Stimulated activated CD8-positive, alpha-beta memory T cell treated with anti-CD3 and anti-CD28 coated beads, Interleukin-4, amount 100 ng/mL, for 1 hour (primary cell): ENCODE measurements at places on chromosomes 1 and 21.

DNA sequence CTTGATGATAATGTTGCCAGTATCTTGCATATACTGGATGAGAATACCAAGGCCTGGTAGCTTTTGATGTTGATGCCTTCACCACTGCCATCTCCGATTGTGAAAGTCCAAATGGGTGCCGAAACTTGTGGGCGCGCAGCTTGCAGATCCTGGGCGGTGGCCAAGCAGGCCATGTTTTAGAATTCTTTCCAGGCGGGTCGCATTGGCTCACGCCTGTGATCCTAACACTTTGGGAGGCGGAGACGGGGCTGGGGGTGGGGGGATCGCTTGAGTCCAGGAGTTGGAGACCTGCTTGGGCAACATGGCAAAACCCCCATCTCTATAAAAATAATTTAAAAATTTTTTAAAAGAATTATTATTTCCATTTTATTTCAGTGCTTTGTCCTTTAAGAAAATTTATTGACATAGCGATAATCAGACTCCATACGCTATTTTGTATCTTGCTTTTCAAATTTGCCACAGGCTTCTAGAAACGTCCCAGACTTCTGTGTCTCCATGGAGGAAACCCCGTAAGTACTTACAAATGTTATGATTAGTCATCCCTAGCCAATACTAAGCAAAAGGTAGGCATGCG is 592 bp upstream of the ZNF326 start:
- no peak for DNase-seq

DNA sequence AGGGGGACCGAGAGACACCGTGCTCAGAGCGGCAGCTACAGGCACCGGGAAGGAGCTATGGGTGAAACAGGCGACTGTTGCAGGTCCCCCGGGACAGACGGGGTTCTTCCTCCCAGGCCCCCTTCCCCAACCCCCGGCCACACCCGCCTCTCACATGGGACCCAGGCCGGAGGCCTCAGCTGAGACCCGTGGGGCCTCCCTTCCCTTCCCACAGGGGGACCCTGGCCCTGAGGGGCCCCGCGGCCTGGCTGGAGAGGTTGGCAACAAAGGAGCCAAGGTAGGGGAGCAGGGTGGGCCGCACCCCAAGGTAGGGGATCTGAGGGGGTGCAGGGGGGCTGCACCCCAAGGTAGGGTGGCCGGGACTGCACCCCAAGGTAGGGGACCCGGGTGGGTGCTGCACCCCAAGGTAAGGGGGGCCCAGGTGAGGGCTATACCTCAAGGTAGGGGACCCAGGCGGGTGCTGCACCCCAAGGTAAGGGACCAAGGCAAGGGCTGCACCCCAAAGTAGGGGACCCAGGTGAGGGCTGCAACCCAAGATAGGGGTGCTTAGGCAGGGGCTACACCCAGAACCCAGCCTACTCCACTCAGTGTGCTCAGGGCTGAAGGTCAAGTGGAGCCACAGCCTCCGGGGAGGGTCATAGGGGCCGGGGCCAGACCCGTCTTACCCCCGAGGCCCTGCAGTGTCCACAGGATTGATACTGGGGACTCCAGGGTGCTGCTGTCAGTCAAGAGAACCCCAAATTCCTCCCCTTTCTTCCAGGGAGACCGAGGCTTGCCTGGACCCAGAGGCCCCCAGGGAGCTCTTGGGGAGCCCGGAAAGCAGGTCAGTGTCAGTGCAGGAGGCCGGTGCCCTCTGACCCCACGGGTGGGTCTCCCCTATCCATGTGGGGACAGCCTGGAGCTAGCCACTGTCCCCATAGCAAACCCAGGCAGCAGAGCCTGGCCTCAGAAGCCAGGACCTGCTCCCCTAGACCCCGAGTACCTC is 22.7 kb downstream of the COL6A2 start:
- DNase-seq: no peak

- DNase-seq: no peak
These were observed 54.1 kb upstream of the F3 start for GRCh38 chr1:94595658-94596057.

DNA sequence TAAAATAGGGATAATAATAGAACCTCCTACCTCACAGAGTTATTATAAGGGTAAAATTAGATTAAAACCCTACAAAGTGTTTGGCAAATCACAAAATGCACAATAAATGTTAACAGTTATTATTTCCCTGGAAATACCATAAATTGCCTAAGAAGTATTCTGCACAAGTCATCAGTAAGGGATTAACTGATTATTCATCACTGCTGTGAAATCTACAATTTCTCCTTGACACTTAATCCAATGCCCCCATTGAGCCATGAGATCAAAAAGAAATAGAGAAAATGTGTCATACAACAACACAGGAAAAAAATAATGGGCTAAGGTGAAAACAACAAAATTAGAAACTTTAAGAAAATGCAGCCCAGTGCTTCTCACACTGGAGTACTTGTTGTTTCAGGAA is 6.7 kb upstream of the SEC16B start:
- DNase-seq: no peak

DNA sequence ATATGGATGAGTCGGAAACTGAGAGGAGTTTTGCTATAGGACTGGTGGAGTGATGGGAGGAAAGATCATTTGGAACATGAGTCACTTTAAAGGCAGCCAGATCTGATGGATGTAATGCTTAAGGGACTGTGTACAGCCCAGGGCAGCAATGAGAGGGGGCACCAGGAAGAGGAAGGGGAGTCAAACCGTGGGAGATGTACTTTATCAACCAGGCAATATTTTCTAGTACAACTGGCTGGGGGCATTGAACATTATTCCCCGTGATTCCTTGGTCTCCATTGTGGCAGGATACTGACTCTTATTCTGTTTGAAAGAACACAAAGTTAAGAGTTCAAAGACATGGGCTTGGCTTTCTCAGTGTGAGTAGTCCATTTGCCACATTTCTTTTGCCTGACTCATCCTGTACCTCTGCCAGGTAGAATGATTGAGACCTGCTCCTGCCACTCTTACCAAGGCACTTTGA is 268.2 kb upstream of the NR5A2 start:
- DNase-seq: no peak

DNA sequence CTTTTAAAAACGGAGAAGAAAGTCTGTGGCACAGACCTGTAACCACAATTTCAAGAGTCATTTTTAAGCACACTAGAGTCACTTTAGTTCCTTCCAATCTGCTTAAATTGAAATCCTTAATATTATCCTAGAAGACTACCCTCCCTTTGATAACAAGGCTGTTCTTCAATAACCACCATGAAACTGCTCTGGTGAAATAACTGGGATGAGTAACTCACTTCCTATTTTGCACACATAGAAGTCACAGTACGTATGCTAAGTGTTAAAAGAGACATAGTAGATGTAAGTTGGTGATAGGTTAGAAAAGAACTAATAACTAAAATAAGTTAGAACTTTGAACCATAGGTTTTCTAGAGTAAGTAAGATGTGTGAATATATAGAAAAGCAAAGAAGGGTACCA is 107.8 kb downstream of the NME7 start:
- no peak for DNase-seq

- no peak for DNase-seq
These were observed 256.5 kb downstream of the GPR52 start for GRCh38 chr1:174704300-174704699.

- DNase-seq: no peak
These were observed 22.5 kb upstream of the FCRL5 start for GRCh38 chr1:157574836-157575235.

GRCh38 chr1:74766579-74766978 is 33.6 kb downstream of the TYW3 start:
- DNase-seq: no peak

DNA sequence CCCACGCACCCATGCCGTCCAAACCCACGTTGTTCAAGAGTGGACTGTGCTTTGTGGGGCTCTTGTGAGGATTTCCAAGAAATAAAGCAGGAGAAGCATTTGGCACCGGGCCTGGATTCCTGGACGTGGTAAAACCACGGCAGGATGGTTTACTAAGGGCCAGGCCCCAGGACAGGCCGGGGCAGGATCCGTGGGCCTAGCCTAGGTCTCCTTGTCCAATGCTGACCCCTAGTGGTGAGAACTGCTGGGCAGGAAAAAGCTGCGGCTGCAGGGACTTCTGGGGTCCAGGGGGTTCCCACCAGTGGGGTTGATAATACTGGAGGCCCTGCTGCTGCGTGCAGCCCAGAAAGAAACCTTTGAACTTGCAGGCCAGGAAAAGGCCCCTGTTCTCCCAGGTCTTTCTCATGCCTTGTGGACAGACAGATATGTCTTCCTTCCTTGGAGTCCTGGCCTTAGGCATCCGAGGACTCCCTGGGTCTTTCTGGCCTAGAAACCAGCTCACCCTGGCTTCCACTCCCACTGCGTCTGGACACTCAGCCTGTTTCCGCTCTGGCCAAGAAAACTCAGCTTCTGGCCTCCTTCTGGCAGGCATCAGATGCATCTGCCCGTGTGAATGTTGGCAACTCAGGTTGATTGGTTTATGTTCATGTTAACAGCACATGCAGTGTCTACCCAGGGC is 106.9 kb upstream of the TMEM51 start:
- DNase-seq: no peak

GRCh38 chr1:98314601-98315000 is 346.9 kb upstream of the SNX7 start:
- no peak for DNase-seq

GRCh38 chr1:202305168-202305567 is 36.6 kb downstream of the UBE2T start:
- no peak for DNase-seq

DNA sequence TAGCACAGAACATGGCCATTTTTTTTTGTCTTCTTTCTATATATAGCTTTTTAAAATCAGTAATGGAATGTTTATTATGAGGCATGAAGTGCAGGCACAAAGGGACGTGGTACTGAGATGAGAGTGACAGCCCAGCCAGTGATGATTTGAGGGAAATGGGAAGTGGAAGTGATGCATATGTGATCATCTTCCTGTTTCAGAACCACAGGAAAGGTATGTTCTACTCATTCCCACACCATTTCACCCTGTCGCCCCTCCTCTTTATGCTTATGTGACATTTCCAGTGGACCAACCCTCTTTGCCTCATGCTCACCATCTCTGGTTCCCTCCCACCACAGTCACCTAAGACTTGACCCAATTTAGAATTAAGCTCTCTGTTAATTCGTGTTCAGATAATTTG is 24.3 kb downstream of the PTGS2 start:
- DNase-seq: no peak

DNA sequence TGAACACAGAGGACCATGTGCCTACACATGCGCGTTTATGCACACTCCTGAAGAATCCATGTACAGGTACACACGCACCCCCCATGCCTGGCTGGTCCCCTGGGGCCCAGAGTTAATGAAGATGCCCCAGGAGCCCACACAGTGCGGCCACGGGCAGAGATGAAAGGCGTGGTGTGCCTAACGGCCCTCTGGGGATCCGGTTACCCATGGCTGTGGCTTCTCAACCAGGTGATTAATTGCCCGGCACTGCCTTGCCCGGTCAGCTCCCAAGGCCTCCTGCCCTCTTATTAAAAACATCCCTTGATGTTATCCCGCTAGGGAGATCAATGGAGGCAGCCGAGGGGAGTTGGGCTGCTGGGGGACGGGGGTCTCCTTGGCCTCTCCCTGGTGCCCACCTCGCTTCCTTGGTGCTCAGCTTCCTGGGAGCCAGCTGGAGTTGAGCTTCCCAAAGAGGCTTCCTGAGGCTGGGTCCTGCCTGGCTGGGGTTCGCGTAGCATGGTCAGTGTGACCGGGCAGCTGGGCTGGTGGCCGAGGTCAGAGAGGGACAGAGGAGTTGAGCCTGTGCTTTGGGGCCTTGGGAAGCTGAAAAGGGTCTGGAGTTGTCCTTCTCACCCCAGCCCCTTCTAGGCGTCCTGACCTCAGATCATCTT is 75.0 kb upstream of the WNT4 start:
- DNase-seq: no peak

DNA sequence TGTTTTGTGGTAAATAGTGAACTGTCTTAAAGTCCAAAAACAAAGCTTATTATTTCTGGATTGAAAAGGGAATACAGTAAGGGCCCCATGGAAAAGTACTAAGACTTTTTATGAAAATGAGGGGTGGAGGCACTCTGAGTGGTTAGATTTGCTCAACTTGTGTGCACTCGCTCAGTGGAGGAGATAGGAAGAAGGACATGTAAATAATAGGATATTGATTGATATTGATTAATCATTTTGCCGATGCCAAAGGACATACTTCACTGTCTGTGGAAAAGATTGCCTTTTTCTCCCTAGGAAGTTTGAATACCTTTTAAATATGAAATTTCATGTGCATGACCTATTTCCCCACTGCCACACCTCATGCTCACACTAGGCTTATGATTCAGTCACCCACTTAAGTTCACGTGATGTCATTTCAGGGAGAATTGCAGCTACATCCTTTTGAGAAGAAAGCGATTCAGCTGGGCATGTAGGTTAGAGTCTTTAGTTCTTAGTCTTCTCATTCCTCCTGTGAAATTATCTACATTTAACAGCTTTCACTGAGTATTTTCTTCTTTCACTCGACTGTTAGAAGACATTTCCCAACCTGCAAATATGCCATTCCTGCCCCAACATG is 5.0 kb downstream of the MTR start:
- no peak for DNase-seq

- no peak for DNase-seq
These were observed 67.1 kb upstream of the IPO9 start for GRCh38 chr1:201761871-201762270.

GRCh38 chr1:181079382-181079781 is 9.1 kb upstream of the IER5 start:
- DNase-seq: no peak

GRCh38 chr1:59092126-59092525 is 204.8 kb upstream of the FGGY start:
- no peak for DNase-seq

DNA sequence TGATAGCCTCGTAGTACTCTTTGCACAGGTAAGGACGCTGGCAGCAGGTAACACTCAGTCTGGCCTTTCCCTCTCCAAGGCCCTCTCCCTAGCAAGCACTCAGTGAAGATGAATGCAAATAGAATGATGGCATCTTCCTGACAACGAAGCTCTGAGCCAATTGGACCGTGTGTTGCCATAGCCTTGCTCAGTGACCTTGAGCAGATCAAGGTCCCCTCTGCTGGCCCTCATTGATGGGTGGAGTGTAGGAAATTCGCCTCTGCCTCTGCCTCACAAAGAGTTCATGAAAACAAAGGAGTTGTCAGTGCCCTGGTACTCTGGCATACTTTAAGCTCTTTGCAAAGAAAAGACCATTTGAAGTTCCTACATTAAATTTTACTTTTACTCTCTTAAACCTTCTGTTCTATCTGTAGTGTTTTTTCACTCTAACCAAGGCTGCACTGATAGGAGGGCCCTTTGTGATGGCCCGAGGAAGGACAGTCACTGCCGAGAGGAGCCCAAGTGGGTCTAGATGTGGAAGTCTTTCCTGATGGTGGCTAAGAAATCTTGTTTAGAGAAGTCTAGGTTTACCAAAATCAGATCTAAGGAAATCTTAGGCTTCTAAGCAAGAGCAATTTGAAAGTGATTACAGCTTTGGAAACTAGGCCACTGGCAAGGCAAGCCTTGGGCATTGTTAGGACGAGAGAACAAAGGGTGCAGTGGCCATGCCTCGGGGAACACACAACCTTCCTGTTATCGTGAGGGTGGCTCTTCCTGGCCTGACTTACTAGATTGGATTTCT is 38.2 kb downstream of the SMYD2 start:
- no peak for DNase-seq

GRCh38 chr1:231337043-231337471 is 595 bp downstream of the EXOC8 start:
- peak; percentile 17 for DNase-seq

- no peak for DNase-seq
These were observed 14.6 kb downstream of the ZFYVE9 start for GRCh38 chr1:52156460-52156859.
